Activated CD4-positive, alpha-beta memory T cell treated with anti-CD3 and anti-CD28 coated beads for 36 hours (primary cell): ENCODE measurements at places on chromosomes 12 and 14. TPM values are rescaled to one million over a fixed set of nuclear protein-coding genes. Genes with fewer than 3 reads are reported as not detected.

DNA sequence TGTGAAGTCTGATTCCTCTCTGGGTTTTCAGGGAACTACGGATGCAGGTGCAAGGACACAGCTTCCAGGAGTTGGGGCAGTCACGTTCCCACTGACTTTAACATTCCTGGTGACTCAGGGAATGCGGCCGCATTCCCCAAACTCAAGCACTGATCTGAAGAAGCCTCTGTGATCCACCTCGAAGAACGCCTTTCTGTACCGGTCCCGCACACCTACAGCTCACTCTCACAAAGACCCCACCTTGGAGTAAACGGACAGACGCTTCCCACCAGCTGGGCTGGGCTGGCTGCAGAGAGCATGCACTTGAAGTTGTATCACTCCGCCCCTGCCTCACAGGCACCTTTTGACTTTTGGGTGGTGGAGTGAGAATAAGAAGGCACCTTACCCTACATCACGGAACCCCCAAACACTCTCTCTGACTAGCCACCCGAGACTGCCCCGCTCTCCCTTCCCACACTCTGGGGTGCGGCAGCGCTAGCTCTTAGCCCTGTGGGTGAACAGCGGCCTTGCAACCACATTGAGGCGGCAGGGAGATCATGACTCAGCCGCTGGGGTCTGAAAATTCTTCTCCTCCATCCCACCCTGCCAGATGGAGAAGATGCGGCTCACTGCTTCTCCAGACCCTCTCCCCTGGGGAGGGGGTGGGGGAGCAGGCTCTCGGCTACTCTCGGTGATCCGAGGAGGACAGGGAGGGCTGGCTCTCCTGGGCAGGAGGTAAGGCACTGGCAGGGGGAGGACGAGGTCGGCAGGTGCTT lies 23.7 kb upstream of the HDAC7 start:
- DNase-seq: no peak

DNA sequence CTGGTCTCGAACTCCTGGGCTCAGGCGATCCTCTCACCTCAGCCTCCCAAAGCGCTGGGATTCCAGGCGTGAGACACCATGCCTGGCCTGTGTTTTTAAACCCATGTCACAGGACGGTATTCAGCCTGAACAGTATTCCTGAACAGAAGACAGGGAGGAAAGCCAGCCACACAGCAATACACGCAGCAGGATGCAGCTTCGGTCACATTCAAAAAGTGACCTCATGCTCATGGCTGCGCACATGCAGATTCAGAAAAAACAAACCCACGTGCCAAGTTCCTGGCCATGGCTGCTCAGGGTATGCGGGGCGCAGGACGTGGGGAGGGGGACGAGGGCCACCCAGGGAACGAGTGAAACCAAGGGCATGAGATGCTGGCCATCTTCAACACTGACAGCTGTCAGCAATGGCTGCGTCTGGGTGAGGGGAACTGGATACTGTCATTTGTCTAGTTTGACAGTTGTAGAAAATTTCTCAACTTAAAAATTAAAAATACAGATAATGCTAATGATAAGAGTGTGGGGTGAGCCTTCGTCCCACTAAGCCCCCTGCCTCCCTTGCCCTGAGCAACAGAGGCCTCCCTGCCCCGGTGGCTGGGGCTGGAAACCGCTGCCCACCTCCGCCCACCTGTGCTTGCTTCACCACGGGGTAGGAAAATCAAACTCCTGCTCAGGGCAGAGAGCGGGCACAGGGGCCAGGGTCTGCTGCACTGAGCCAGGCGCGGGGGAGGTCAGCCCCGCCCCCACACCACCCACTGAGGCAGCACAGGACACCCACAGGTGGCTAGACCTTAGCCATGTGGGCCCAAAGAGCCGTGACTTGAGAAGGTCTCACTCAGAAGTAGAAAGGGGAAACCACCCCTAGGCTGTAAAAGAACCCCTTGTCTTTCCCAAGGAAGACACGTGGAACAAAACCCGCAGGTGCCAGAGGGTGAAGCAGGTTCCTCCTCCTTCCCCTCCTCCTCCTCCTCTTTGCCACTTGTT lies 84.2 kb downstream of the SCARB1 start:
- DNase-seq: no peak

- DNase-seq: no peak
These were observed 48.5 kb upstream of the TSPAN11 start for GRCh38 chr12:30878024-30878423.

The NINJ2 gene
- total RNA-seq: 5.1 TPM

The RFX4 gene
- total RNA-seq: not detected
